ENCODE measurements at places on chromosomes 6 and 20.

DNA sequence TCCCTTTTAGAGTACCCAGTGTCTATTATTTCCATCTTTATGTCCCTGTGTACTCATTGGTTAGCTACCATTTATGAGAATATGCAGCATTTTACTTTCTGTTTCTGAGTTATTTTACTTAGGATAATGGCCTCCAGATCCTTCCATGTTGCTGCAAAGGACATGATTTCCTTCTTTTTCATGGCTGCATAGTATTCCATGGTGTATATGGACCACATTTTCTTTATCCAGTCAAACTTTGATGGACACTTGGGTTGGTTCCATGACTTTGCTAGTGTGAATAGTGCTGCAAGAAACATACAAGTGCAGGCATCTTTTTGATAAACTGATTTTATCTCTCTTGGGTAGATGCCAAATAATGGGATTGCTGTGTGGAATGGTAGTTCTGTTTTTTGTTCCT, 55.4 kb downstream of the ZBTB2 start:
- DNase-seq, result no peak

DNA sequence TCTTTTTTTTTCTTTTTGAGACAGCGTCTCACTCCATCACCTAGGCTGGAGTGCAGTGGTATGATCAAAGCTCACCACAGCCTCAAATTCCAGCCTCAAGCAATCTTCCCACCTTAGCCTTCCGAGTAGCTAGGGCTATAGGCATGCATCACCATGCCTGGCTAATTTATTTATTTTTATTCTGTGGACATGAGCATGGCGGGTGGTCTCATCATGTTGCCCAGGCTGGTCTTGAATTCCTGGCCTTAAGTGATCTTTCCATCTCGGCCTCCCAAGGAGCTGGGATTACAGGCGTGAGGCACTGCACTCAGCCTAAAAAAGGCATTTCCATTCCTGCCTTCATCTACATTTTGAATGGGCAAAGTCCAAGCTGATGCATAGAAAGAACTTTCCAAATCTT, 56.2 kb upstream of the BEND3 start:
- no peak for DNase-seq

- DNase-seq, result no peak
Observed at GRCh38 chr6:145836170-145836569, 21.6 kb upstream of the FBXO30 start.

GRCh38 chr6:147717991-147718390, 209.5 kb downstream of the SAMD5 start:
- DNase-seq, result no peak

DNA sequence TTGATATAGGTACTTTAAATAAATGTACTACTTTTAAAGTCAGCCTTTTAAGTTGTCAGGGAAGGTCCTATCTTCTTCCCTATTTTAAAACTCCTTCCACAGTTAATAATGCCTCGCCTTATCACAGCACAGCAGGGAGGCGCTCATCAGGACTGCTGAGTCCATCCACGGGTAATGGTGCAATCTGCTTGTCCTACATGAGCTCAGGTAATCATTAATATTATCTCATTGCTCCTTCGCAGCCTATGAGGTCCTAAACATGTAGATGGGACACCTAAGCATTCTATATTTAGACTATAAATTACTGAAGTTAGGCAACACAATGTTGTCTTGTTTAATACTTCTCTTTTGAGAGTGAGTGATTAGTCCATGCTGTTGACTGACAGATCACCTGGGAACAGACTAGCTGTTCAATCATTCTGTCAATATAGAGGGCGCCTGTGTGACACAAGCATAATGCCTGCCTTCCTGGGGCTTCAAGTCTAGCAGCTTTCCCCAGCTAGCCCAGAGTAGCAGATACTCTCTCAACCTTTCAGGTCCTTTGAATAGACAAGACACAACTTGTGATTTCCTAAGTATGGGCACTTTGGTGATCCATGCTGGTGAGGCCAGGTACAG, 91.0 kb downstream of the FYN start:
- no peak for DNase-seq

GRCh38 chr6:72348926-72349325, 272.9 kb upstream of the KCNQ5 start:
- DNase-seq, result no peak

GRCh38 chr20:41352106-41352505, 11.5 kb downstream of the LPIN3 start:
- DNase-seq, result no peak

GRCh38 chr6:37483917-37484785, 15.5 kb downstream of the CCDC167 start:
- DNase-seq, result peak; percentile 59

DNA sequence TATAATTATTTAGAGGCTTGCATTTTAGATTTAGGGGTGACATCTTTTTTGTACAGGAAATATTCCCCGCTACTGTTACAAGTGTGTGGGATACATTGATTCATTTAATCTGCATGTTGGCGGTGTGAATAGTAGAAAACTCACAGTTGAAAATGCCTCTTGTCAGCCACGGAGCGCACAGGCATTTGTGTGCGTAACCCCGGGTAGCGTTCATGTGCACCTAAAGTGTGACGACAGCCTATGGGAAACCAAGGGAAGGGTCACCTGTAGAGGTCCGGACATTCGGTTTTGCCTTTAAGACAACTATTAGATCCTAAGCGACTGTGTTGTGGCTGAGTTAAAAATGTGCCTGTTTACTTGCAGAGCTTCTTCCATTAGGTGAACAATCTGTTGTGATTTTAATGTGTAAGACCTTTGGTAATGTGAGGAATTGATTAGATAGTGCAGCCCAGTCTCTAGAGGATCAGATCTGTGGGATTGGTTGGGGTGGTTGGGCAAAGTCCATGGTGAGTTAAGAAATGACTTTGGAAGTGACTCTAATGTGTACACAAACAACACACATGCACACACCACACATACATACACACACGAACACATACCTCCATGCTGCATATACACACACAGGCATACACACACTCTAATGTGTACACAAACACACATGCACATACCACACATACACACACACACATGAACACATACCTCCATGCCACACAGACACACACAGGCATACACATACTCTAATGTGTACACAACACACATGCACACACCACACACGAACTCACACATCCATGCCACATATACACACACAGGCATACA, 15.7 kb downstream of the ERMARD start:
- DNase-seq, result no peak

- no peak for DNase-seq
Observed at GRCh38 chr6:162408826-162409535, 318.6 kb downstream of the PRKN start.

- DNase-seq, result no peak
Observed at GRCh38 chr6:158837684-158838625, 18.8 kb upstream of the EZR start.

DNA sequence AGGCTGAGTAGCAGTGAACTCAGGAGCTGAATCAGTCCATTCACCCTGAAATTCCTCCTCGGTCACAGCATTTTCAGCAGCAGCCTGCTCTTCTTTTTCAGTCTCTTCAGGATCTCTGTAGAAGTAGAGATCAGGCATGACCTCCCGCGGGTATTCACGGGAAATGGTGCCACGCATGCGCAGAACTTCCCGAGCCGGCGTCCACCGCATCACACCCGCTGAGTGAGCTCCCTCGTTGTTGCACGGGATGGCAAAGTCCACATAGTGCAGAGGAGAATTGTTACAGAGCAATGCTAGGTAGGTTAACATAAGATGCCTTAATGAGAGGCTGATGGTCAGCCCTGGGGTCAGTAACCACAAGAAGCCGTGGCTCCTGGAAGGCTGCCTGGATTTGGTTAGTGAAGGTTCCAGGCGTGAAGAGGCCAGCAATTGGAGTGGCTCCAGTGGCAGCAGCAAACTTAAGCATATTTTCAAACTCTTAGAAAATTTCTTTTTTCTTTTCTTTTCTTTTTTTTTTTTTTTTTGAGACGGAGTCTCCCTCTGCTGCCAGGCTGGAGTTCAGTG, 113.5 kb upstream of the HDAC2 start:
- DNase-seq, result no peak

- DNase-seq, result no peak
Observed at GRCh38 chr20:4781211-4781610, 59.5 kb downstream of the PRND start.

DNA sequence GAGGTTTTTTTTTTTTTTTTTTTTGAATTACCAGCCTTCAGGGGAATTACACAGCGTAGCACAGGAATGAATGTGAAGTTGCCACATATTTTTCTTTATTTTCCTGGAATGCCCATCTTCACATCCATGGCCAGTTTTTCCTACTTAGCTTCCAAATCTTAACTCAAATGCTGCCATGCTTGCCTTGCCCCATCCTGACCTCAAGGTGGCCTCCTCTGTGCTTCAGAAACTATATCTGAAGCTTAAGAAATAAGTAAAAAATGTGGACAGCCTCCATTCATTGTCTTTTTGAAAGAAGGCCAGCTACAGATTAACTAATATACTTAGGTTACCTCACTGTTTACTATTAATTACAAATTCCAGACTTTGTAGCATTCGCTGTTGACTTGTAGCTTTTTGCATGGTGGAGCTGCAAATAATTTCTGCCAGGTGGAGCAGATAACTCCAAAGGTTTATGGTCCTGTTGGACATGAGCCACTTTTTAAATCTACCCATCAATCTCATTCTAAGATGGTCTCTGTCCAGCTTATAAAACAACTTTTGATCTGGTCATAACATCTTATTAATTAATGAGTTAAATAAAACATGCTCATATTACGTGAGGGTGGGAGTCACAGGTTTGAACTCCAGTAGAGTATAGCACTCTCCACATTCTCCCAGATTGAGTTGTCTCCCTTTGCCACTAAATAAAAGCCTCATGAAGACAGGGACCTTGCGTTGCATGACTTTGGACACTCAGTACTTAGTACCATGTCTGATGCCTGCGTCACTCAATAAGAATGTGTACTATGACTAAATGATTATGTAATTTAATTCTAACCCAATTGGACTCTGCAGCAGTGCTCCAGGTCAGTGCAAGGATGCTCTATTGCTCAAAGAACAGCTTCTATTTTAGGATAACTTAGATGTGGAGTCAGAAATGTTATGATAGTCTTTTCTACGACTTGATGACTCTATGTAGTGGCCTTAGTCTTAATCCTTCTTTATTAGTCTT, 678.6 kb upstream of the CITED2 start:
- peak; percentile 65 for DNase-seq

DNA sequence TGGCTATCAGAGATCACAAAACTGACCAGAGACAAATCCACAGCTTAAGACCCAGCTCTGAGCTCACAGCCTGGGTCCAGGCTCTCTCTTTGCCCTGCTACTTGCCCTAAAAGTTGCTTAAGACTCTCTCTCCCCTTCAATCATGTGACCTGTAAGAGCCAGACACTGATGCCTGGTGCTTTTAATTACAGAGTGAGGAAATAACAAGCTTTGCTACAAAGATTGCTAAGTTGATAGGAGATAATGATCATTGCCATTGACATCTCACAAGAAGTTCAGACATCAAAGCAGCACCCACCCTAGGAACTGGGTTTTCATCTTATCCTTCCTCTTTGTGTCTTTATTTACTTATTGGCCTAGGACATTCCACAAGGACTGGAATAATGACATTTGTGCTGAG, 125.9 kb upstream of the CD93 start:
- no peak for DNase-seq

GRCh38 chr6:116328528-116328903, 42.2 kb upstream of the DSE start:
- DNase-seq, result no peak

DNA sequence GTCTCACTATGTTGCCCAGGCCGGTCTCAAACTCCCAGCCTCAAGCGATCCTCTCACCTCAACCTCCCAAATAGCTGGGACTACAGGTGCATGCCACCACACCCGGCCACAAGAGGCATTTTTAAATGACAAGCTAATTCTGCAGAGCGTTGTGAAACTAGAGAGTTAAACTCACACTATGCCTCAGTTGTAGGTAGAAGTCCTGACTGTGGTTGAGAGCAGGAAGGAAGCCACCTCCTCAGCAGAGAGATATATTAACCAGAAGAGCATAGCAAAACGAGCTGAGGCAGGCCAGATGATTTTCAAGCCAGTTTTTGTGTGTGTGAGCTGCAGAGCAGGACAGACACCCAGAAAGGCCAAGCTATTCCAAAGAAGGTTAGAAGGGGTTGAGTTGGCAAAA, 150.3 kb downstream of the MBOAT1 start:
- DNase-seq, result no peak

GRCh38 chr6:166578536-166579236, 7.8 kb downstream of the RAMACL start:
- no peak for DNase-seq

- no peak for DNase-seq
Observed at GRCh38 chr6:12235341-12235740, 54.8 kb upstream of the EDN1 start.

DNA sequence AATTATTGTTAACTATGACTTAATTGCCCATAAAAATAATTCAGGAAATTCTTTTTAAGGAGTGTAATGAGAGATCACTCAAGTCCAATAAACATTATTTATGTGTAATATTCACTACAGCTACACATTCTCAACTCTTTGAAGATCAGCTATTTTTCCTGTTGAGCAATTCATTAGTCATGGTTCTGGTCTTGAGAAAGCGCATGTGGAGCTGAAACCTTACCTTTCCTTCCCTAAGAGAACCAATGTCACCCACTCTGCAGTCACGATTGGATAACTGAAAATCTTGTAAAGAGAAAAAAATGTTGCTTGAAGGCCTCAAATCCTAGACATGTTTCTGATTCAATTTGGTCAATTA, 736.9 kb upstream of the MARCKS start:
- DNase-seq, result no peak

DNA sequence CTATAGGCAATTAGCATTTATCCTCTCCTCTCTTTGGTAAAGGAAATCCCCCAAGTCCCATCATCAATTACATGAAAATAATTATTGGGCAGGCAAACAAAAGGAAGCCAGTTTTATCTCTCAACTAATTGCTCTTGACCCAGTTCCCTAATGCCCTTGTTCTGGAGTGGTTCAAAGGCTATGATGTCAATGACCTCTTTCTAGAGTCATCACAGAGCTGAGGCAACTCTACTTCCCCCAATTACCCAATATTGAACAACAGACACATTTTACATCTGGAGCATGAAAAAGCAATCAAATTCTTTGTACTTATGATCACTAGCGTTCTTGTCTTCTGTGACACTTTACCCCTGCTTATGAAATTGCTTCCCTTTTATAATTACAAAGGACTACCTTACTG, 43.5 kb downstream of the NT5E start:
- no peak for DNase-seq

- no peak for DNase-seq
Observed at GRCh38 chr6:11609324-11610071, 71.9 kb downstream of the TMEM170B start.

GRCh38 chr6:3731700-3732099, 19.8 kb downstream of the PXDC1 start:
- DNase-seq, result no peak

- no peak for DNase-seq
Observed at GRCh38 chr6:52994839-52995088, 320 bp downstream of the GSTA4 start.

- DNase-seq, result peak; percentile 27
Observed at GRCh38 chr6:106800379-106800778, 171.0 kb downstream of the QRSL1 start.

Data from OCI-M1 (cell line).